ENCODE measurements at places on chromosomes 7 and 10.

DNA sequence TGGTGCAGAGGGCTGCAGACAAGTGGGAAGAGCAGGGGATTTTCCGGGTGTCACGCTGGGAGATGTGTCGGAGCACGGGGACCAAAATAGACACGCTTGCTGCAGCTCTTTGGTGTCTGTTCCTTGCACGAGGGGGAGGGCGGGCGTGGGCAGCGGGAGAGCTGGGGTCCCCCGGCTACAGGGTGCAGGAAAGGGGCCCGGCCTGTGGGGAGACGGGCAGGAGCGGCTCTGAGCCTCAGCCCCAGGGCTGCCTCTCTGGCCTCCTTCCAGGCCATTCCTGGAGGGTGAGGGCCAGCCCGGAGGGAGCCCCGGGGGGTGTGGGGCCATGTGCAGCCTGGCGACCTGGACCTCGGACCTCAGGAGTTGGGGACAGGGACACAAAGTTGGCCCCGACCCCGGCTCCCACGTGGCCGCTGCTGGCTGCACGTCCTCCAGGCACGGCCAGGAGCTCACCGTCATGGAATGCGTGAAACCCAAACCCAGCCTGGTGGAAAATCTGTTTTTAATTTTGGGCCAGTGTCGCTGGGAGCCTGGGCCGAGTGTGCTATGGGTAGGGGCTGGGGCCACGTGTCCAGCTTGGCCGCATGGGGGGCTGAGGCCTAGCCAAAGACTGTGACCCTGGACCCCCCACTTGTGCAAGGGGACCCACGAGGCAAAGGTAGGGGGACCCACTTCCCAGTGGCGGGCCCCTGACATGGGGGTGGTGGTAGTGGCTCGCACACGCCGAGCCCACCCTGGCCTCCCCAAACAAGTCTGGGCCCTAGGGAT lies 6.6 kb downstream of the TTYH3 start:
- peak; percentile 76 for DNase-seq

GRCh38 chr10:43943818-43944360 lies 295.2 kb upstream of the ZNF32 start:
- DNase-seq: no peak

DNA sequence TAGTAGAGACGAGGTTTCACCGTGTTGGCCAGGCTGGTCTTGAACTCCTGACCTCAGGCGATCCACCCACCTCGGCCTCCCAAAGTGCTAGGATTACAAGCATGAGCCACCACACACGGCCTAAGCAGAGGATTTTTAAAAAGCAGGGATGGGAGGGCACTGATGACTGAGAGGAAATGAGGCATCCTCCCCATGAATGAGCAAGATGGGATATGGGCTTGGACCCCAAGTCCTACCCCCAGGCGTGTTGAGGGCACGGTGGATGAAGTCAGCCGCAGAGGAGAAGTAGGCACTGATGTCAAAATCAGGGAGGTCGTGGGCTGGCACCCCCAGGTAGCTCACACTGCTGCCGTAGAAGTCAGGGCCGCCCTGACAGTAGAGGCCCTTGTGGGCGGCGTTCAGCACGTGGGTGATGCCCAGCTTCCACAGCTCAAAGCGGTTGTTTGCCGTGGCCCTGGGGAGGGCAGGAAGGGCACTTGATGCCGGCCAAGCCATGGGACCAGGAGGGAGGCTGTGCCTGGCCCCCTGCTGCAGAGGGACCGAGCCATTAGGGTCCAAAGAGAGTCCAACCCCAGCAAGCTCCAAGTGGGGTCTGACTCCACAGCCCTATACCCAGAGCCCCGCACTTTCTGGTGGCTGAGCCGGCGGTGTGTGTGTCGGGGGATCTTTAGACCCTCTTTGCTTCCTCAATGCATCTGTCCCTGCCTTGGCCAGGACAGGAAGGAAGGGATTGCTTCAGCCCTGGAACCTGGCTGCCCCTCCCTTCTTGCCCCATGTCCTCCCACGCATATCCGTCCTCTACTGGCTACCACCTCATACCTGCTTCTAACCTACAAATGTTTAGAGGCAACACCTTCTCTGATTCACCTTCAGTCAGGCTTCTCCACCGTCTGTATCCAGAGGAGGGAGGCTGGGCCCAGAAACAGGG lies 3.4 kb upstream of the SAMD8 start:
- no peak for DNase-seq

DNA sequence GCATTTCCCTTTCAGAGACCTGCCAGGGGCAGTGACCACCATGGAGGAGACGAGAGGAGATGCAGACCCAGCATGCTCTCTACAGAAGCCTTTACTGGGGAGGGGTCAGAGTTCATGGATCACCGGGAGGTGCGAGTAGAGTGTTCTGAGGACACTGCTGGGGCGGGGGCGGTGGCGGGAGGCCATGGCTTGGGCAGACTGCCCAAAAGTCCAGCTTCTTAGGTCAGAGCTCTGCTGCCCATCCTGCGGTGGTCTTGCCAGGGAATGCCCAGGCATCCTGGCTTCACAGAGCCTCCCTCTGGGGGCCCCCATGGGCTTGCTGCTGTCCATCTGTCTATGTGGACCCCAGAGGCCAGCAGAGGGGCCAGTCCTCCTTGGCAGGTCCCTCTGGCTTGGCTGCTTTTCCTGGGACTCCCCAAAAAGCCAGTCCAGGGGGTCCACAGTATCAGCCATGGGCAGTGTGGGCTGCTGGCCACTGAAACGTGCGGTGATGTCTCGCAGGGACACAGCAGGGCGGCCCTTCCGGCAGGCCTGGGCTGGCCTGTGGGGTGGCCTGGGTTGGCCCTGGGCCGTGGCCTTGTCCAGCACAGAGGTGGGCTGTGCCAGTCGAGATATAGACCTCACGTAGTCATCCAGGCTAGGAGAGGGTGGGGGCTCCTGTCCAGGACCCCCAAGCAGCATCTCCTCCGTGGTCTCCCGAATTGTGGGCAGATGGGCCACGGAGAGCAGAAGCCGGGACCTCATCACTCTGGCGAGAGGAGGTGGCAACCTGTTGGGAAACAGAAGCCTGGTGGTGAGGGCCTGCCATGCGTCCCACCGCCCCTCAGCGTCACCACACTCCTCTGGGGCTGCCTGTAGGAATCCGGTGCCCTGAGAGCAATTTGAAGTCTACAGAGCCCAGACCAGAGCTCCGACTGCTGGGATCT lies 1.1 kb downstream of the DEPP1 start:
- no peak for DNase-seq

GRCh38 chr7:82810558-82811259 lies 352.0 kb downstream of the PCLO start:
- peak; percentile 85 for DNase-seq

GRCh38 chr10:121448766-121449421 lies 149.3 kb downstream of the FGFR2 start:
- DNase-seq: no peak

GRCh38 chr10:317271-317769 lies 182.1 kb downstream of the ZMYND11 start:
- peak; percentile 72 for DNase-seq

DNA sequence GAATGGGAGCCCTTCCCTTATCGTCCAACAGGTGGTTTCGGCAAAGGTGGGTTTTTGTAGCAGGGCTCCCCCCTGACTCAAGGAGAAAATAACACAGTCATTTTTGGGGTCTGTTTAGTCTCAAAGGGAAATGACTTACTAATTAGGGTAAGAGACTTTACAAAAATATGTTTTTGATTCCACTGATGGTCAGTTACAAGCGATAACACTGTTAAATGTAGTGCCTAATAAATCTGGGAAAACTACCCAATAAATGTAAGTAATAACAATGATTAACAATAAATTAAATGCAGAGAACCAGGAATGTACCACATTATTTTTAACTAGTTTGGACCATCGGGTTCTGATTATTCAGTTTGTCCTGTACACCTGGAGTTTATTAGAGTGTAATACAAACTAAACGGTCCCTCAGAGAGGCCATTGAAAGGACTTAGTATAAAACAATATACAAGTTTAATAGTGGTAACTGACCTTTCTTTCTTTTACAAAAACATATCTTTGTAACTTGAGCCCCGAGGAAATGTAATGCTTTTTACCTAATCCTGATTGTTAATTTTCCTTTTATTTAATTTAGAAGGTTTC lies 216.2 kb upstream of the HABP2 start:
- DNase-seq: no peak

GRCh38 chr7:17560516-17560915 lies 262.1 kb downstream of the AHR start:
- DNase-seq: no peak

DNA sequence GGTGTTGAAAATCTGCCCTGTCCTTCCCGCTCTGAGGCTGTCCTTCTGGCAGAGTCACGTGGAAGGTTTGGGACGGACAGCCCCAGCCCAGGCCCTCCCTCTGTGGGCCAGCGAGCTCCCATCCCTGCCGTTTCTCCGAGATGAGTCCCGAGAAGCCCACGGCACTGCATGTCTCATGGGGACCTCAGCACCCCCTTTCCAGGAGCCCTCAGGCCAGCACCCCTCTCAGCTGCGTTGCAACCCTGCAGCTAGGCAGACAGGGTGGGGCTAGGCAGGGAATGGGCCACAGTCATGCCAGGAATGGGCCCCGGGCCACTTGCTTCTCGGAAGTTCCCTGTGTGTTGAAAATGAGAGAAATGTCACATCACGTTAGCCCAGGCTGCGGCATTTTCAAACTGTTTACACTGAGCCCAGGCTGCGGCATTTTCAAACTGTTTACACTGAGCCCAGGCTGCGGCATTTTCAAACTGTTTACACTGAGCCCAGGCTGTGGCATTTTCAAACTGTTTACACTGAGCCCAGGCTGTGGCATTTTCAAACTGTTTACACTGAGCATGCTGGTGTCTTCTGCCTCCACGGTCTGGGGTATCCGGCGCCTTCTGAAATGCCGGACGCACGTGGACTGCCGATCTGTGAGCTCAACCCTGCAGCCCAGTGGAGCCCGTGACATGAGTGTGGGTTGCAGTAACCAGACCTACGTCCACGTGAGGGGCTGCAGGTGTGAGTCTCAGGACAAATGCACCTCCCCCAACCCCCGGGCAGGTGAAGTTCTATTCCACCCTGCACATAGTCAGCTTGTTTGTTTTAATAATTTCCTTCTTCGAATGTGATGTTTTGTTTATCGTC lies 42.6 kb downstream of the FAM20C start:
- DNase-seq: peak; percentile 96

GRCh38 chr10:109978481-109978880 lies 29.3 kb upstream of the ADD3 start:
- DNase-seq: peak; percentile 67

- peak; percentile 86 for DNase-seq
These were observed 149.6 kb downstream of the BICC1 start for GRCh38 chr10:58662314-58662713.

DNA sequence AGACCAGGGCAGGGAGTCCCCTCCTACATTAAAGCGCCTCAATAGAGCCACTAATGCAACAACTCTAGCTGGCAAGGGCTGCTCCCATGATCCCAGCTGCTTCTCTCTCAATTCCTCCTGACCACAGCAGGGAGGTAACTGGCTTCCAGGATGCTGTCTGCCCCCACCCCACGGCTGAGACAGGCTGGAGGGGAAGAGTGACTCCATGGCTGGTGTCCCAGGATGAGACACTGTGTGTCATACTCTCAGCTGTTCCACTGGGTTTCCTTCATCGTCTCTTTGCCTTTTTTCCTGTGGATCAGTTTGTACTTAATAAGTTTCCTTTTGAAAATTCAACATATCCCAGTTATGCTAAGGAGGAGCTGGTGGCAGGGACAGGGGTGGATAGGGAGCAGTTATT lies 27.7 kb upstream of the MYH16 start:
- DNase-seq: no peak

DNA sequence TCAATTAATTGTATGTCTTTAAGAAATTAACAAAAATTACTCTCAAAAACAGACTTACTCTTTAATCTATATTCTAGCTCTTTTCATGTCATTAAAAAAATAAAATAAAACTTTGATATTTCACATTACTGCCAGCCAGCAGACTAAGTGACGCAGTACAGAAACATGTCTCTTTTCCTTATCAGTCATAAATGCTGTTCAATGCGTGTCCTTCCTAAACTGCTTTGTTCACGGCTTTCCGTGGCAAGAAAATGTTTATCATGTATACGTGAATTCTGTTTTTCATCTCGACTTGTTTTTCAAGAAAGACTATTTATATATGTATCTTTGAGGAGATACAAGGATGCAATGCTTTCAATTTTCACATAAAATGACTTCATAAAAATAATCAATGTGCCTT lies 182.4 kb downstream of the DOCK4 start:
- no peak for DNase-seq

DNA sequence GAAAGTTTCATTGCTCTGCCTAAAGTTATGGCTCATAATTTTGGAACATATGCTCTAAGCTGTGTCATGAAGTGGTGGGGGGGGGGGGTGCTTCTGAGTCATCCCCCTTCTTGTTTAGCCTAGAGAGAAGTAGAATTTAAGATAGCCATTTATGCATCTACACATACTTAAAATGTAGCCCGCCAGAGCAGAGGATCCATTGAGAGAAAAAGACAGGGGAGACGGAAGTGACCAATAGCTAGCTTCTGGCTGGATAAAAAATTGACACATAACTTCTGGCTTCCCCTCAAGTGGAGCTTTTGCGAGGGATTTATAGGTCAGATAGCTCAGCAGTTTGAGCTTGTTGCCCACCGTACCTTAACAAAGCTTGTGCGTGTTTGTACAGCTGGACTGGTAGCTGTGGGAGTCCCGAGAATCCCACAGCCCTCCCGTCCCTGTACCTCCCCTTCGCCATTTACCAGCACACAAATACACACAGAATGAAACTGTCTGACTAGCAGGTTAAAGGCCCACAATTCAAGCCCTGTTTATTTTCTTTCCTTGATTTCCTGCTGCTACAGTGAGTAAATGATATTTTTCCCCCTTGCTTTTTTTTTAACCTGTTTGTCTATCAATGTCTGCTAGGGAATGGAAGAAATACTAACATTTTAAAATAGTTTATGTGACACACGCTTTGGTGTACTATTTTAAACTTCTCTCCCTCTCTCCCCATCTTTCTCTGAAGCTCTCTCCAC lies 232.6 kb upstream of the FERD3L start:
- DNase-seq: peak; percentile 32

Measured in fibroblast of gingiva (primary cell).